ENCODE measurements at places on chromosomes 16 and 17.
A peak's percentile ranks its signal among the peaks of the same experiment; 100 is the strongest.

DNA sequence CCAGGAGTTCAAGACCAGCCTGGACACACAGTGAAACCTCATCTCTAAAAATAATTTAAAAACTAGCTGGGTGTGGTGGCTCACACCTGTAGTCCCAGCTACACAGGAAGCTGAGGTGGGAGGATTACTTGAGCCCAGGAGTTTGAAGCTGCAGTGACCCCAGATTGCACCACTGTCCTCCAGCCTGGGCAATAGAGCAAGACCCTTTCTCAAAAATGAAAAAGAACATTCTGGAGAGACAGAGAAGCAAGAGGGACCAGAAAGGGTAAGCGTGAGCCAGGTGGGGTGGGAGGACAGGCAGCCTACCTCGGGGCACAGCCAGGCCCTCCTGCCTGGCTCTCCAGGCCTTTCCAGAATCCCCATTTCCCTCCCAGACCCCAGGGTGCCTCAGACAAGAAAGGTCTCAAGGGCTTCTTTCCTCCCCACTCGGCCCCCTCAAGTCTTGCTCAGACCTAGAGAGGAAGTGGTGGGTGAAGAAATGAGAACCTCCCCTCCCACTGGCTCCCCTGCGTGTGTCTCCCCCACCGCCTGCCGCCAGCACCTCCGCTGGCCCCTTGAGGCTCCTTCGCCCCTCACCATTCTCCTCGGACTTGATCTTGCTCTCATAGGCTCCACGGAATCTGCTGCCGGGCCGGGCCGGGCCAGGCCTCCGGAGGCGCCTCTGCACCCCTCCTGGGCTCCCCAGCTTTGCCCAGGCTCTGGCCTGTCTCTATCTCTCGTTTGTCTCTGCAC is 503 bp downstream of the C16orf54 start:
- DNase-seq = no peak

DNA sequence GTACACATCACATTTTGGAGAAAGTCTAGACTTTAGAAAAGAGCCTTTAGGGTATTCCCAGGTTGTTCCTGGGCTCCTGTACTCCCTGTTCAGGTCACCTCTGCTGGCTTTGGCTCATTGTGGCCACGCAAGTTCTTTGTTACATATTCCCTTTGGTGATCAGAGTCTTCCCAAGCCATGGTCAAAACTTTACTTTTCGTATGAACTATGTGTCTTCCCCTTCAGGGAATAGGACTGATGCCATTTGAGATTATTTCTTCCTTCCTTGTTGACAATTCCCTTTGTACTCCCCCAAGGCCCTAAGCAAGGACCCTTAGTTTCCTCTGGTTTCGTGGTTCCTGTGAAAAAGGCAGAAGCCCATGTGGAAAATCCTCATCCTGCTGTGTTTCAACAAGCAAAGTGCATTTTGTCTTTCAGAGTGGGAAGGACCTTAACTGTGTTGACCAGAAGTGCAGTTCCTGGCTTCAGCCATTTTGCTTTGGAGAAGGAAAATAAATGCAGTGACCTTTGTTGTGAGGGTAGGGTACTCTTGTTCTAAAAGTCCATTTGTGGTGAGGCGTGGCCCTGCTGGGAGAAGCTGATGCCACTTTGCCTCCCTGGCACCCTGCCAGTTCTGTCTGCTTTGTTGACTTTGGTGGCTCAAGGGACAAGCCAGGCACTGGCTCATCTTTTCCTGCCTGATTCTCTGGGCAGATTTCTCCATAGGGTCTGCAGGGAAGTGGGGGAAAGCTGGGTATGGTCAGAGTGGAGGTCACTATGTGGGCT is 55.1 kb downstream of the ZNRF1 start:
- peak; percentile 60 for DNase-seq

DNA sequence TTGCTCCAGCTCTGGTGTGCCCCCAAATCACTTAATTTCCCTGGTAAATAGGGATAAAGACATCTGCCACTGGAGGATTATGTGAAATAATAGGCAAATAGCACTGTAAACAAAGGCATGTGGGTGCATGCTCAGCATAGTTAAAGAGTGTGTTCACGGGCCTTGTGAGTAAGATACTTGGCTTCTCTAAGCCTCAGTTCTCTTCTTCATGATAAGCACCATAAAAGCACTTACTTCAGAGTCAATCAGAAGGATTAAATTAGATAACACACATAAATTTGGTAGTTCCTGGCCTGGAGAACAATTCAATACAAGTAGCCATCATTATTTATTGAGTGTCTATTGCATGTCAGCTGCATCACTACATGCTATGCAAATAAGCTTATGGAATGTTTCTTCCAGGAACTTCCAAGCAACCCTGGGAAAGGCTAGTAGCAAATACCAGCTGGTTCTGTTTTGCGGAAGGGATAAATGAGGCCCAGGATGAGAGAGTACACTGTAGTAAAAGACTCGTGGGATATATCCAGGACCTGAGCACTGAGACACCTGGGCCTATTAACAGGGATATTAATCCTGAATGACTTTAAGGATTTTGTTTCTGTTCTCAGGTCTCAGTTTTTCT is 14.5 kb downstream of the CCL11 start:
- no peak for DNase-seq

DNA sequence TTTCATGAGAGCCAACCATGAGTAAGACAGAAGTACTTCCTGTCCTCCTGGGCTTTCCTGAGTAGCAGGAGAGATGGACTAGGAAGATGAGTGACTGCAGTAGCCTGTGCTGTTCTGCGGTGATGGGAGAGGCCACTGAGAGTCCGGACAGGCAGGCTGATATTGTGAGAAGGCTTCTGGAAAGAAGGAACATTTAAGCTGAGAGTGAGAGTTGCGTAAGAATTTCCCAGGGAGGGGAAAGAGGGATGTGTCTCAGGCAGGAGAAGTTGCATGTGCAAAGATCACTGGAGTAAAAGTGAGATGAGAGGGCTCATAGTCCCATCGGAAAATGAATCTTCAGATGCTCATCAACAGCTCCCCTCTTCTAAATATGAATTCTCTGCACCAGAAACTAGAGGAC is 258.3 kb downstream of the RBFOX1 start:
- no peak for DNase-seq

- no peak for DNase-seq
Measured at GRCh38 chr17:32519228-32520103, 32.7 kb downstream of the CDK5R1 start.

DNA sequence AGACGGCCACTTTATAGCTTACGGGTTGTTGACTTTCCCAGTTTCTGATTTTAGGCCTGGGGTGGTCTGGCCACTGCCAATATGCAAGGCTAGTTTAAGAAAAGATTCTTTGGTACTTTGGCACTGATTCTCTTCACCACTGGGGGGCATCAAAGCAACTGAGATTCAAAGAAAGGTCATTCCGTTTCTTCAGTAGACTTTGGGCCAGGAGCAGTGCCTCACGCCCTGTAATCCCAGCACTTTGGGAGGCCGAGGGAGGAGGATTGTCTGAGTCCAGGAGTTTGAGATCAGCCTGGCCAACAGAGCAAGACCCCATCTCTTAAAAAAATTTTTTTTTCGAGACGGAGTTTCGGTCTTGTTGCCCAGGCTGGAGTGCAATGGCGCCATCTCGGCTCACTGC is 53.0 kb downstream of the RPA1 start:
- DNase-seq = peak; percentile 25

GRCh38 chr17:43216369-43216761 is 4.7 kb downstream of the TMEM106A start:
- no peak for DNase-seq

GRCh38 chr16:84759061-84759460 is 59.3 kb downstream of the USP10 start:
- no peak for DNase-seq

GRCh38 chr17:74467221-74467951 is 952 bp downstream of the CD300A start:
- no peak for DNase-seq

DNA sequence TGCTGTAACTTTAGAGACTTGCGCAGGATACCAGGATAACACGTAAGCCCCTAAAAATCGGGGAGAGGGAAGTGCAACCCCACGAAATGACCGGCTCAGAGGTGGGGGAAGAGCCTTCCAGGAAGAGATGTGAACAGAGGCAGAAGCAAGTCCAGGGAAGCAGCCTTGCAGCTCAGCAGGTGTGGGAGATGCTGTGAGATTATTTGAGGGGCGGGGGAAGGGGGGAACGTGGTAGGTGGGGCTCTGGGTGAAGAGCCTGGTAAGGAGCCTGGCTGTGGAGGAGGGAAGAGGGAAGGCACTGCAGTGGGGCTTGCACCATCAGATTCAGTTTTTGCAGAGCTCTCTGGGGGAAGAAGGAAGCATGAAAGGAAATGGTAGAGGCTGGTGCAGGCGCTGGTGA is 95.4 kb upstream of the CACNG5 start:
- no peak for DNase-seq

DNA sequence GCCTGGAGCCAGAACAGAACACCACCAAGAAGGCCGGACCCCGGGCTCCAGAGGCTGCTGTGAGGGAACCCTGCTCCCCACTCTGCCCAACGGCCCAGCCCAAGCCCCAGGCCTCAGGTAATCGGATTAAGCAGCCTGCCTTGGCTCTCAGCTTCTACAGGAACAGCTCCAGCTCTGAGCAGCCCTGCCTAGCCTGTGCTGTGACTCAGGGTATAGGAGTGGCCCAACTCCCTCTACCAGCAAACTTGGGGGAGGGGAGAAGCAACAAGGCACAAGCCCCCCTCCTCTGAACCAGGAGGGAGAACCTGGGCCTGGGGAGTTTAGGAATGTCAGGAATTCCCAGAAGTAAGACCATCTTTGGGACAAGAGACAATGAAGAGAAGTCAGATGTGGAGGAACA is 849 bp upstream of the SOX15 start:
- no peak for DNase-seq

DNA sequence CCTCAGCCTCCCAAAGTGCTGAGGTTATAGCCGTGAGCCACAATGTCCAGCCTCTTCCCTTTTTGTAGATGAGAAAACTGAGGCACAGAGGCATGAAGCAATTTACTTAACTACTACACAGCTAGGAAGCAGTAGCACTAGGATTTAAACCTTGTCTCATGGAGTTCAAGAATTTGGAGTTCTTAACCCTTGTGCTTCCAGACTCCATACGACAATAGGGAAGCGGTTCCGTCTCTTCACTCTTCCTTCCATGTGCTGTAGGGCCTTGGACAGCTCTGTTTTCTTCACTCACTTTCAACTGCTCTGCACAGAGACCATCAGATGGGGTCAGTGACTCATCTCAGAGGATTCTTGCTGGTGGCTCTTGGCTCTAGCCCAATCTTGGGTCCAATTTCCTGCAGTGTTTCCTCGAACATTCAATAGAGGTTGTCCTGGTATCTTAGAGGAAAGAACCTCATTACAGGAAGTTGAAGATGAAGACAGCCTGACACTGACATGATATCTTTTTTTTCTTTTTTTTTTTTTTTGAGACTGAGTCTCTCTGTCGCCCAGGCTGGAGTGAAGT is 19.3 kb downstream of the ITGAL start:
- DNase-seq = peak; percentile 95

GRCh38 chr17:59401725-59402124 is 70.3 kb downstream of the YPEL2 start:
- DNase-seq = no peak

DNA sequence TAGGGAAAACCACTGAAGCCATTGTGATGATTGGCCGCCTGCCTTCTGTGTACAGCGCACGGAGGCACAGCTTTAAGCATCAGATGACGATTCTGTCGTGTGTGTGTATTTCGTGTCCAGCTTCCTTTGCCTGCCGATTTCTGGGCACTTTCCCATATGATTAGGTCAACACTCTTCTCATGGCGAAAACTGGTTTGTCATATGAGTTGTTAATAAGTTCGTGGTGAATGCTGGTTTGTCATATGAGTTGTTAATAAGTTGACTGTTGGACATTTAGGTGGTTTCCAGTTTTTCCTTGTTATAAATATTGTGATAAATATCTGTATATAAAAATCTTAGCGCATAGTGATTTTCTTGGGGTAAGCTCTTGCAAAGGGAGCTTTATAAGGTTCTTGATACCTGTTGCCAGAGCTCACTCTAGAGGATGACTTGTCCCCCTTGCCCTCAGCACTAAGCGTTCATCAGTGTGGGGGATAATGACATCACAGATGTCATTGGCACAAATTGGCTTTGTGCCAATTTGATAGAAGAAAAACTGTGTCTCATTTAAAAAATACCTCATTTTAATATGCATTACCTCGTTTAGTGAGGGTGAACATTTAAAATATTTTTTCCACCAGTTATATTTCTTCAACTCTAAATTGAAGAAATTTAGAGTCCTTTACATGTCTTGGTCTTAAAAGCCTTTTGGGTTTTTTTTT is 40.0 kb downstream of the PGS1 start:
- DNase-seq = no peak

- DNase-seq = no peak
Measured at GRCh38 chr16:6932871-6933385, 399.7 kb upstream of the RBFOX1 start.
